Right renal pelvis (tissue), 4 donors: ENCODE measurements at places on chromosomes 5 and 9. TPM values are rescaled to one million over a fixed set of nuclear protein-coding genes. Genes with fewer than 3 reads are reported as not detected.

DNA sequence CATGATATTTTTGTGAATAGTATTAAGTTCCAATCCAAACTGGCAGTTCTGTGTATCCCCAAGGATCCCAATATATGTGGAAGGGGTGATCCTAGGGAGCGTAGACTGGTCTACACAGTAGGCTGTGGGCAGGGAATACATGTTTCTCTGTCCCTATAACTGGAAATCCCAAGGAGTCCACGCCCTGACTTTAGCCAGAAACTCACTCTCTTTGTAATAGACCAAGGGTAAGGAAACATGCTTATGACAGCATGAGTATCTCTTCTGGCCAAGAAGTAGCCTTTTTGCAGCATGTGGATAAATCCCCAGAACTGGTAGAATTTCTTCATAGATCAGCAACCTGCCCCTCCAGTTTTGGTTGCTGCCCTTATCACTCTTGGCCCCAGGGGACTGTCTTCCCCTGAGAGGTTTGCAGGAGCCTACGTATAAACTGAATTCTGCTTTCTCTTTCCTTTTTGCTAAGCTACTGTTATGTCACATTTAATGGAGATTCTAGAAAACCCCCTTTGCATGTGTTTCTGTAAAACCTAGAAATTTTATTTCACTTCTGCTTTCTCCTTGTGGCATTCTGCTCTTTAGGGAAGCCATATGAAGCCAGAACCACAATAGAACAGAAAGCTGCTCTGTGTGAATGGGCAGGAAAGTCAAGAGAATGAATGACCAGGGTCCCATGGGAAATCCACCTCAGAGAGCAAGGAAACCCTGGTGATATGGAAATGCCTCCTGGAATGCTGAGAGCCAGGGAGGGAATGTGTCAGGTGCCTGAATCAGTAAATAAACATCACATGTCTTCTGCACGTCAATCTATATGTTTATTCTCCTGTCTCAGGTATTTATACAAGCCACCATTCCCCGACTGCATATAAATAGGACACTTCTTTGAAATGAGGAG, 3.5 kb downstream of the IFNA2 start:
- DNase-seq, result no peak

Gene FAM221B
- polyA plus RNA-seq, result 0.16 TPM

GRCh38 chr5:121399879-121400278, 451.8 kb upstream of the FTMT start:
- no peak for DNase-seq

Gene ELOVL7
- 15.1 TPM for polyA plus RNA-seq

DNA sequence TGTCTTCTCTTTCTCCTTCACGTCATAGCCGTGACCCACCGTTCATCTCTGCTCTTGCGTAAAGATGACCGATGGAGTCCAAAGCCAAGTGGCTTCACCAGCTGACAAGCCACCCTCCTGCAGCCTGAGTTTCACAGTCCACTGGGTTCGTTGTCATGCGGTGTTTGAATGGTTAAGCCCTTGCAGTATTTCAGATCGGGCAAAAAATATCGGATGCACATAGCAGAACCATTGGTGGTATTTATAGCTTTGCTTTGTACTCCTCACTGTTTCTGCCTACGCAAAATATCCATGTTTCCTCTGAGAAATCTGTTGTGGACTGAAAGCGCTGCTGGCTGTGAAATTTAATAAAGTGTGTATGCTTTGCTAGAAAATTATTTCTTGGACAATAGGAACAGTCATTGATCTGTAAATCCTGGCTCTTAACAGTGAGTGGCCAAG, 34.5 kb upstream of the NCS1 start:
- no peak for DNase-seq

GRCh38 chr5:2266641-2267240, 384.0 kb upstream of the IRX4 start:
- DNase-seq, result no peak

Gene TMEM215
- 0.26 TPM for polyA plus RNA-seq

DNA sequence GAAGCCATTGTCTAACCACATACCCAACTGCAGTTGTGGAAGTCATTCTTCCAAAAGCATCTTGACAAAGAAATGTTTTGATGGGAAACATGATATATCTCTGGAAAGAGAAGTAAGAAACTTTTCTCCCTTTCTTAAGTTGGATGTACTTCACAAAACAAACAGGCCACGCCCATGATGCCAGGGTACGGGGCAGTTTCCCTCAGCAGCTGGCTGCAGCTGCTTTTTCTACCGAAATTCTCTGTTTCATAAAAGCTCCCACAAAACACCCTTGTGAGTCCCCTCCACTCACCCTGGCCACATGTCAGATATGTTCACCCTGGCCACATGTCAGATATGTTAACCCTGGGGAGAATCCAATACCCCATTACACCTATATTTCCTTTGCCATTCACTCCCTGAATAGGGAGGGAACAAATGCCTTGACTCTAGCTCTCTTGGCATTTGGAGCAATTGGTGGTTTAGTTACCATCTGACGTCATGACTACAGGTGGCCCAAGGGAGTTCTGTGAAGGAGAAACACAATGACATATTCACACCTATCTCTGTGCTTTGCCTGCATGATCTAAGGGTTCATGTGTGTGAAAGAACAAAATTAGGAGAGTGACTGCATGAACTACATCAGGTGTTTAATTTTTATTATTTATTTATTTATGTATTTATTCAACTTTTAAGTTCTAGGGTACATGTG, 103.0 kb downstream of the AOPEP start:
- DNase-seq, result no peak

DNA sequence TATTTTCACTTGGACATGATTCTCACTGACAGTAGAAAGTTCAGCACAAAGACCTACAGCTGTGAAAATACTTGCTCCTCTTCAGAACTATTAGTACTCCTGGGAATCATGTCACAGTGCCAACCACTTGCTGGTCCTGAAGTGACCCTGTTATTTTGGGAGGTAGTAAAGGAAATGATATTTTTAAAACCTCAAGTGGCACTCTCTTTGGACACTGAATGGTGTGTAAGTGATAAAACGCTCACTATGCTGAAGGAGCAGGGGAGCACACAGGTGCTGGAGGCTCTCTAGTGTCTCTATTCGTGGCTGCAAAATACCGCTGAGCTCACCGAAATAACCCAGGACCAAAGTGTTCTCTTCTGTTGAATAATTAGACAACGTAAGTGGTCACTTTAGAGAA, 76.9 kb upstream of the SPATA31D4 start:
- DNase-seq, result no peak

- no peak for DNase-seq
These were observed 147.6 kb downstream of the NR2F1-AS1 start for GRCh38 chr5:93433422-93433821.

Gene PDE8B
- polyA plus RNA-seq, result 8.1 TPM

DNA sequence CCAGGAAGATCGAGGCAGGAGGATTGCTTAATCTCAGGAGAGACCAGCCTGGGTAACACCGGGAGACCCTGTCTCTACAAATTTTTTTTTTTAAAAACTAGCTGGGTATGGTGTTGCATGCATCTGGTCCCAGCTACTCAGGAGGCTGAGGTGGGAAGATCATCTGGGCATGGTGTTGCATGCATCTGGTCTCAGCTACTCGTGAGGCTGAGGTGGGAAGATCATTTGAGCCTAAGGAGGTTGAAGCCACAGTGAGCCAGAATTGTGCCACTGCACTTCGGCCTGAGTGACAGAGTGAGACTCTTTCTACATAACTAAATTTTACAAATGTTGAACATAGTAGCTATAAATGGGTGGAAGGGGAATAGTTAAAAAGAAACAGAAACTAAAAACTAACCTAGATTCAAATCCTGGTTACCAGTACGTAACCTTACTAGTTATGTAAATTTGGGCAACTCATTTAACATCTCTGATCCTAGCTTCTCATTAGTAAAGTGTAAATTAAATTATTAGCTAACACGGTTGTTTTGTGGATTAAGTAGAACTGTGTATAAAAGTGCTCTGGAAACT, 41.7 kb downstream of the TMEM161B start:
- DNase-seq, result no peak

DNA sequence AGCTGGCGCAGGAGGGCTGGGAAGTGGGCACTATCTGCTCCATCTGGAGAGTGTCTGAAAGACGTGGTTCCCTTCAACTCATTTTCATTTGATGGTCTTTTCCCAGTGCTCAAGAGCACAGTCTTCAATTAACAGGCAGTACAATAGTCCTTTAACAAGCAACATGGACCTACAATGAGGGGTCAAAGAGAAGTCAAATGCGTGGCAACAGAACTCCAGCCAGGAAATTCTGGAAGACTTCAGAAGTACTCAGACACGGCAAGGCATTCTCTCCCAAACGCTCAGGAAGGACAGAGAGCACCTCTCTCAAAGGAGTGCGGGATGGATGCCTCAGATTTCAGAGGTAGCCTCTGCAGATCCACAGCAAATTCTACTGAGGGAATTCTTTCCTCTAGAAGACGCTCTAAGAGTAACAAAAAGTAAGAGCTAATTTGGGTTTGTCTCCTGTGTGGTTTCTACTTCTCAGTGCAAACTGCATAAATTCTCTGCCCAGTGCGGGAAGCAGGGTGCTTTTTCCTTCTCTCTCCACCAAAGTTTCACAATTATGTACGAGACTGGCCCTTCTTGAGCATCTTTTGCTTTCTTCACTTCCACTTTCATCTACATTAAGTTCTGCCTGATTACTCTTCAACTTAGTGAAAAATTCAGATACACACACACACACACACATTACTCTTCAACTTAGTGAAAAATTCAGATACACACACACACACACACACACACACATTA, 56.4 kb downstream of the LHFPL2 start:
- DNase-seq, result no peak

DNA sequence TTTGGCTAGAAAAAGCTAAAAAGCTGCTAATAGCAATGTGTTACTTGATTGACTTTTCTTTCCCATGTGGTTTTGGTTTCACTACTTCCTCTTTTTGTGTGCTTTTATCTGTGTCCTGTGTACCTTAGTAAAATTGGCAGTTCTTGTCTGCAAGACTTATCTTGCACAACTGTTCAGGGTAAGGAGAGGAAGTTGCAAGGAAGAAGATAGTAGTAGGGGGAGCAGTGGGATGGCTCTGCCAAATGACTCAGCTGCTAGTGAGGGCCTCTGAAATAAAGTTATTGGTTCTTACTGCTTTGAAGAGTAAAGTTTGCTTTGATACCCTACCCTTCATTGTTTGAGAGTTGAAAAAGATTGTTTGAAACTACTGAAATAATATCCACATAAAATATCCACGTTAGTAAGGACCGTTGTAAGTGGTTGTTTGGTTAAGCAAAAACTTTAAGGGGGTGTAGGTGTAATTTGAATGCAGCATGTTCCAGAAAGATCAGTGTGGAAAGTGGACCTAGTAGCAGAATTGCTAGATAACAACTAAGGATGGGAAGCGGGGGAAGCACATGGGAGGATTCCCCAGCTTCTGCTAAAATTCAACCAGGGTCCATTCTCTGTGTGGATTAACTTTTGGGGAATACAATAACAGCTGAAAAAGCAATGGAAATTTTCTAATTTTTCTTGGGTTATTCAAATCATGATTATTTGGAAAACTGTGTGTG, 123.5 kb downstream of the SCAMP1 start:
- no peak for DNase-seq

- no peak for DNase-seq
These were observed 34.6 kb downstream of the HABP4 start for GRCh38 chr9:96484521-96484931.

Gene MEIKIN
- polyA plus RNA-seq, result 0.17 TPM

Gene TAF1L
- polyA plus RNA-seq, result not detected

Gene SLC6A18
- 1.6 TPM for polyA plus RNA-seq

- no peak for DNase-seq
These were observed 308.1 kb upstream of the MPDZ start for GRCh38 chr9:13587571-13587970.

DNA sequence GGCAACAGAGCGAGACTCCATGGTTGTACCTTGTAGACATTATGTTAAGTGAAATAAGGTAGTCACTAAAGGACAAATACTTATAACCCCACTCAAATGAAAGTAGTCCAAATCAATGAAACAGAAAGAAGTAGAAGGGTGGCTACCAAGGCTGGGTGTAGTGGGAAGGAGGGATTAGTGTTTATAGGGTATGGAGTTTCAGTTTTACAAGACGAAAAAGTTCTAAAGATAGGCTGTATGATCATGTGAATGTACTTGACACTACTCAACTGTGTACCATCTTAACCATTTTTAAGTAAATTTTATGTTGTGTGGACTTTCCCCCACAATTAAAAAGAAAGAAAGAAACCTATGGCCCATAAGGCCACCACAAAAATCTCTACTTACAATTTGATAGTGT, 32.2 kb downstream of the ALDH7A1 start:
- DNase-seq, result no peak
